ENCODE measurements at places on chromosomes 1 and 21.

- no peak for DNase-seq
Measured at GRCh38 chr1:242178924-242179708, 180.2 kb upstream of the MAP1LC3C start.

GRCh38 chr1:42136466-42136865 is 16.7 kb upstream of the GUCA2B start:
- no peak for DNase-seq

DNA sequence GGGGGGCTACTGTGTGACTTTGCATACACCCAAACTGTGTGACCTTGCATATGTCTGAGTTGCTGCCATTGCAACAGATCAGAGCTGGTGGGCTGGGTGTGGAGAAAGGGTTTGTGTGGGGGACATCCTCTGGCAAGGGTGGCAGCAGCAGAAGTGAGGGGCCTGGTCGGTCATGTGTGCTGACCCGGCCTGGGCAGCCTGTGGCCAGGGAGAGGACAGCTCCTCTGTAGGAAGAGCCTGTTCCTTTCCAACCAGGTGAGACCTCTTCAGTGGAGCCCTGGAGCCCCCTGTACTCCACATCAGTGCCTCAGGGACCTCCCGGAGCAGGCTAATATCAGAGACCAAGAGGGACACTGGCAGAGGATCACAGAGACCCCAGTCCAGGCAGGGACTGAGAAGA is 8.3 kb downstream of the PCSK9 start:
- DNase-seq = no peak

DNA sequence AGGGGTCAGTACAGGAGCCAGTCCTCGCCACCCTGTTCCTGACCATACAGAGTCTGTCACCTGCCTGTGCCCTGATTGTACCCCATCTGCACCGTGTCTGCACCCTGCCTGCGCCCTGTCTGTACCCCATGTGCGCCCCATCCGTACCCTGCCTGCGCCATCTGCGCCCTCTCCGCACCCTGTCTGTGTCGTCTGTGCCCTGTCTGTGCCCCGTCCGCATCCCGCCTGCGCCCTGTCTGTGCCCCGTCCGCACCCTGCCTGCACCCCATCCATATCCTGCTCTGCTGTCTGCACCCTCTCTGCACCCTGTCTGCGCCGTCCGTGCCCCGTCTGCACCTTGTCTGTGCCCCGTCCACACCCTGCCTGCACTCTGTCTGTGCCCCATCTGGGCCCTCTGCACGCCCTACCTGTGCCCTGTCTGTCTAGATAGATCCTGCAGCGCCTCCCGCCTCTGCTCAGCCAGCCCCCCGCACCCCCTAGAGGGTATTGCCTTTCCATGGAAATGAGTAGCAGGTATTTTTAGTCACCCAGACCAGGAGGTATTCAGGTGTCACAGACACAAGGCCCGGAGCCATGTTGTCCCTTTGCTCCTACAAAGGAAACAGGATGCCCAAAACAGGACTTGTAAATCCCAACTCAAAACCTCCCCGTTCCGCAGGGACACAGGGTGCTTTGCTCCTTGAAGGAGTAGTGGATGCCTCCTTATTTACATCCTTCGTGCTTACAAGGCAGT is 7.7 kb upstream of the NPHP4 start:
- DNase-seq = no peak

Data from stimulated activated CD8-positive, alpha-beta memory T cell treated with anti-CD3 and anti-CD28 coated beads, Interleukin-4, amount 100 ng/mL, for 4 hours (primary cell).